ENCODE measurements at places on chromosomes 16 and 17.

DNA sequence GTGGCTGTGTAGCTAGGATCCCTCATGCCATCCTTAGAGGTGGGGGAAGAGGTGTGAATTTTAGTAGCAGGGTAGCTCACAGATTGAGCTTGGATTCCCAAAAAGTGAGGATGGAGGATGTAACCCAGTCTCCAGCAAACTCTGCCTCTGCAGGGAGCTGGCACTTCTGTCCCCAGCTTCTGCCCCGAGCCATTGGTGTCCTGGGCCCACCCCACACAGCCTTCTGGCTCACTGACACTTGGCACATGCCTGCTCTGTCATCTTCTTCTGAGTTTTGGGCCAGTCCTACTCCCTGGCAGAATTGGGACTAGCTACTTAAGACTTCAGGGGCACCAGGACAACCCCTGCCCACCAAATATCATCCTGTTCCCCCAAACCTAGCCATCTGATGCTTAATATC is 2.3 kb downstream of the CACNG5 start:
- DNase-seq = no peak

DNA sequence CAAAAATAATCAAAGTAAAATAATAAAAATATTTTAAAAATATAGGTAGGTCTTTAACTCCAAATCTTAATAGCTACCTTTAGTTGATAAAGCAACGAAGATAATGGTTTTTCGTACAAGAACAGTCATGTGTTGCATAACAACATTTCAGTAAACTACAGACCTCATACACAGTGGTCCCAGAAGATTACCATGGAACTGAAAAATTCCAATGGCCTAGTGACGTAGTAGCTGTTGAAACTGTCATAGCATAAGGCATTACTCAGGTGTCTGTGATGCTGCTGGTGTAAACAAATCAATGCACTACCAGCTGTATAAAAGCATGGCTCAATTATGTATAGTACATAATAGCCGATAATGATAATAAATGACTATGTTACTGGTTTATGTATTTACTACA is 43.9 kb downstream of the CREBBP start:
- no peak for DNase-seq

DNA sequence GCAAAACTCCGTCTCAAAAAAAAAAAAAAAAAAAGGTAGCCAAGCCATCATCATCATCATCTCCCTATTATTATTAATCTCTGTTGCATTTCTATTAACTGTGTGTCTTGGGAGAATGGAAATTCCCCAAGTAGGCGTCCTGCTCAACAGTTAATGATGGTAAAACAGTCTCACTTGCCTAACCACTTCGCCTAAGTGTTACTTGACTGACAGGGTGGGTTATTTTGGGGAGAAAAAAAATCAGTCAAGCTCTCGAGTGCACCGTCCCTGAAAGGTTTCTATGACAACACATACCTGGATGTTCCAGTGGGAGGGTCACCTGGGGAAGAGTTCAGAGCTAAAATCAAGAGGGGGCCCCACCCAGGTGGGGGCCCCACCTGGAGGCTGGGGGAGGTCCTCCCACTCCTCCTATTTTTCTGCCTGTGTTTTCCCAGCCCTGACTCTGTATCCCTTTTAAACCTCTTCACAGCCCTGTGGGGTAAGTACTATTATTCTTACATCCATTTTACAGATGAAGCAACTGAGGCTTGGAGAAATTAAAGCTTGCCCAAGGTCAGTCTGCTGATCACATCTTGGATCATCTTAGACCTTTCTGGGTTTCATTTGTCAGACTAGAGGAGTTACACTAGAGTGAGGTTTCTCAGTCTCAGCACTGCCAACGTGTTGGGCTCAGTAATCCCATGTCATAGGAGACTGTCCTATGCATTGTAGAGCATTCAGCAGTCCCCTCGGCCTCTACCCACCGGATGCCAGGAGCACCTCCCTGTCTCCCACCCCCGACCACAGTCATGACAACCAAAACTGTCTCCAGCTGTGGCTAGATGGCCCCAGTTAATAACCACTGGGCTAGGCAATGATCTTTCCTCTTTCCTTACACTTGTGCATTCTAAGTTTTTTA is 11.0 kb upstream of the ABAT start:
- no peak for DNase-seq

GRCh38 chr17:82666931-82667667 is 18.9 kb upstream of the WDR45B start:
- DNase-seq = no peak

GRCh38 chr16:85202051-85202601 is 89.9 kb upstream of the CIBAR2 start:
- peak; percentile 57 for DNase-seq

- DNase-seq = no peak
Observed at GRCh38 chr17:40419559-40420331, 2.0 kb upstream of the TOP2A start.

DNA sequence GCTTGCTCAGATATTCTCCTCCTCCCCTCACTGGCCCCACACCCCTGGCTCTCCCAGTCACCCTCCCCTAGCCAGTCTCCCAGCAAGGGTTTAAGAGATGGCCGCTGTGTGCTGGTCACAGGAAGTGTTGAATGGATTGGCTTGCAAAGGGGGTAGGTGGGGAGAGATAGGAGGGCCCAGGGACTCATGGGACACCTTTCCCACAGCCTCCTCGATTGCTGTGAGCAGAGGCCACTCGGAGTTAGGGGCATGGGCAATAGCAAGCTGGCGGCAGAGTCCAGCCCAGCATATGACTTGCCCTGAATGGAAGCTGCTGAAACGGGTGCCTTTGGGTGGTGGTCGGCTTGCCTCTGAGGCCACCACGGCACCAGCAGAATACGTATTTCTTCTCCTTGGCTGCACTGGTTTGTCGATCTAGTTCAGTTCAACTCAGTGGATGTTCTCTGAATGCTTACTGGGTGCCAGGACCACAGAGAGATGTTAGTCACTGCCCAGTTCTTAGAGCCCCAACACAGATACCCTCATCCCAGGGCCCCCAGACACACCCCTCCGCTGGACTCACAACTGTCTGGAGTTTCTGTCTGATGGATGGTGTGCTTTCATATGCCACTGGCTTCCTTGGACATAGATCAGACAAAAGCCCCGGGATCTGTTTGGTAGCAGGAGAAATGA is 6.0 kb downstream of the WFIKKN2 start:
- DNase-seq = no peak

DNA sequence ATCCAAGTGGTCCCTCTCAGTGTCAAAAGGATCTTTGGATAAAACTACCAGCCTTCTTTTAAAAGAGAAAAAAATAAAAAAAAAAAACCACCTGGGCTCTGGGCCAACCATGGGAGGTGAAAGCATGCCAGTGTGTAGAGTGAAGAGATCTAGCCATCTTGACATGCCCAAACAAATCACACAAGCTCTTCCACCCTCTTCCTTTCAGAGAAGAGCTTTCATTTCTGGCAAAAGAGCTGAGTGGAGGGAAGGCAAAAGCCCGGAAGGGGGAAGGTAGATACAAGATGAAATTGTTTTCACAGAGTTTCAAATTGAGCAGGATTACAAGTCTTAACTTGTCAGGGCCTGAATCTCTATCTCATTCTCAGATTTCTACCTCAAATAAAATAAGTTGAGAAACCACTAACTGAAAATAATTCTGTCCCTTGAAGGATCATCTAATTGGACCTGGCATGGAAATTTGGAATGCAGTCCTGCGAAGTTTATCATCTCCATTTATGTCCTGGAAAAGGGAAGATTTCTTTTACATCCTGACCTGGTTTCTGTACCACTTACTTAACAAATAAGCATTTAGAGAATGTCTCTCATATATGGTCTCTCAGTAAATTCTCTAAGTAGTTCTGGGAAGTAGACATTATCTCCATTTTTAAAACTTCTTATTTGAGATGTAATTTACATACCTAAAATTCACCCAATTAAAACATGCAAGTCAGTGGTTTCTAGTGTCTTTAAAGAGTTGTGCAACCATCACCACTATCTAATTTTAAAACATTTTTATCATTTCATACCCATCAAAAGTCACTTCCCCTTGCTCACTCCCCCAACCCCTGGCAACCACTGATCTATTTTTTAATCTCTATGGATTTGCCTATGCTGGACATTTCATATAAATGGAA is 93.7 kb downstream of the TANGO6 start:
- no peak for DNase-seq

GRCh38 chr17:74466111-74466827 is at the start of gene CD300A:
CD300A (plus strand) TSS chr17:74466634; CDS start chr17:74466704, 70 bp downstream.
- DNase-seq = peak; percentile 43

- DNase-seq = no peak
Observed at GRCh38 chr16:84503751-84504395, 586 bp downstream of the MEAK7 start.

GRCh38 chr17:13957636-13958035 is 111.7 kb upstream of the COX10 start:
- no peak for DNase-seq

- DNase-seq = no peak
Observed at GRCh38 chr16:27129401-27129800, 62.7 kb downstream of the C16orf82 start.

GRCh38 chr16:62035115-62036092 is 834 bp downstream of the CDH8 start:
- peak; percentile 85 for DNase-seq

DNA sequence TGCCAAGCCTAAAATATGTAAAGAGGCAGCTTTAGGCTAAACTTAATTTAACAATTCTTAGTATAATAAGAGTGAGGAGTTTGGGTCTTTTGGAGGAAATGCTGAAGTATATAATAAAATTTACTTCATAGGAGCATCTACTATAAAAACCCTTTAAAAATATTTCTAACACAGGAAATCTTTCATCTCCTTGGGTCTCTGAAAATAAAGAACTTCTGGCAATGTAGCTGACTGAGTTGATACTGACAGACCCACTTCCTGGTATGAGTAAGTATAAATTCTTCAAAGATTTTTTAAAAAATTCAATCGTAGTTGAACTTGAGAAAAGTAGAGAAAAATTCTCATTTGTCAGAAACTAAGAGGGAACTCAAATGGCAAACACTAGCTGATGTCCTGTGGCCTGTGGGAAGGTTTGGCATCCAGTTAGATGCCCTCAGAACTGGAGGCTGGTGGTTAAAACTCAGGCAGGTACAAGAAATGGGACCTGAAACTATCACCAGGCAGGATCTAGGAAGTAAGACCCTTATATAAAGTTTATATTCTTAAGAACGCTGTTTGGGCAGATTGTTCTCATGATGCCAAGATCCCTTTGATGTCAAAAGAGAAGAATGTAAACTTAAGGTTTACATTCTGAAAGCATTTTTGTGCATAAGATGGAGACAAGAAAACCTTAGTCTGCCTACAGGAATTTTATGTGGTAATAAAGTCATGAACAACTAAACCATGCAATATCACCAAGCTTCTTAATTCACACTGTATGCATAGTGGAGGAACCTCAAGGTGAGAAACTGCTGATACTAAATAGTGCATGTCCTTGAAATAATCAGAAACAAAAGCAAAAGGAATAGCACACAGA is 6.2 kb downstream of the KRTAP4-6 start:
- no peak for DNase-seq

- no peak for DNase-seq
Observed at GRCh38 chr17:56528696-56529095, 64.8 kb upstream of the NOG start.

- peak; percentile 73 for DNase-seq
Observed at GRCh38 chr16:84718-85406, 6.8 kb downstream of the MPG start.

DNA sequence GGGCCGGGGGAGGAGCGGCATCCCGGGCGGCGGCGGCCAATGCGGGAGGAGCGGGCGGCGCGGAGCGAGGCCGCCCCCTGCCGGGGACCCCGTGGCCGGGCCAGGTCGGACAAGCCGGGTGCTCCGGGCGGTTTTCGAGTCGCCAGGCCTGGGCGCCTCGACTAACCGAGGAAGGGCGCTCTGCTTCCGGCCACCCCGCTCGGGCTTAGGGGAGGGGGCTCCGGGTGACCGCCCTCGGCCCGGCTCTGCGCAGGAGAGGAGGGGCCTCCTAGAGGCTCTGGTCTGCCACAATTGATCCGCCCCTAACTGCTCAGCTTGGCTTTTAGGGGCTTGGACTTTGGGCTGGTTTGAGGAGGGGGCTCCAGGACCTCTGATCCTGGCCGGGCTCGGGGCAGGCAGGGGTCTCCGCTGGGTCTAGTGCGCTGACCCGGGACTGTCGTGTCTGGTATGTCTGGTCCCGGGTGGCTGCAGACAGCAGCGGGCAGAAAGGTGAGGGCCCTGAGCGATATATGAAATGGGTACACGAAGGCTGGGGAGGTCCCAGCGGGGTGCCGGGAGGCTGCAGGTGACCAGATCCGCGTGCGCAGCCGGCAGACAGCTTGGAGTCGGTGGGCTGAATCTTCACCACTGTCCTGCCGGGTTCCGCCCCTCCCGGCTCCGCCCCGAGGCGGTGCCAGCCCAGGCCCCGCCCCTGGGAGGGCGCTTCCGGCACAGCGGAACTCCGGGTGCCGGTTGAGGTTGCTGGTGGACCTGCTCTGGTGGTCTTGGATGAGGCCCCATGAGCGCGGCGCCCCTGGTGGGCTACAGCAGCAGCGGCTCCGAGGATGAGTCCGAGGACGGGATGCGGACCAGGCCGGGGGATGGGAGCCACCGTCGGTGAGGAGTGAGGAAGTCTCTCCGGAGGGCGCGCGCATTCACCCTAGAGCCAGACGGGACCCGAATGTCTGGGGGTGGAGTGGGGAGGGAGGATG is at the start of gene USB1:
Gene USB1, plus strand, starts transcription at position 702 of the 971 bp plus-strand sequence. Its CDS starts 77 bp downstream, at position 779.
- DNase-seq = peak; percentile 91

GRCh38 chr16:35750157-35750689 is 2290.8 kb downstream of the TP53TG3F start:
- DNase-seq = no peak

- DNase-seq = no peak
Observed at GRCh38 chr16:72569677-72570076, 397.7 kb upstream of the PMFBP1 start.

DNA sequence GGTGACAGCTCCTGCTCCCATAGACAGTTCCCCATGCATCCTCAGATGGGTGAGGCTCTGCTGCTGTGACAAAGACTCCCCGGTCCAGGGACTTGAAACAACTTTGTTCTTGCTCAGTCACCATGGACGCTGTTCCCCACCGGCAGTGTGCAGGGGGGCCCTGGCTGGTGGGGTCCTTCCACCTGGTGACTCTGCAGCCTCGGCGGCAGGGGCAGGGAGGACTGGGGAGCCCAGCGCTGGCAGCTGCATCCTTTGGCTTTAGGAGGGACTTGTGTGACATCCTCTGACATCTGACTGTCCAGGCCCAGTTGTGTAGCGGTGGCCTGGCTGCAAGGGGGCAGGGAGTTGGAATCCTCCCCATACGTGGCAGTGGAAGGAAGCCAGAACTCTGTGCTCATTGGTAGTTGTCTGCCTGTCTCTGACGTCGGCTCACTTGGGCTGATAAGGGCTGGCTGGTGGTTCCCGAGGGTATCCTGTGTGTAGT is 107.3 kb downstream of the CMIP start:
- DNase-seq = no peak

GRCh38 chr16:14602443-14602963 is 27.6 kb downstream of the PARN start:
- DNase-seq = no peak

DNA sequence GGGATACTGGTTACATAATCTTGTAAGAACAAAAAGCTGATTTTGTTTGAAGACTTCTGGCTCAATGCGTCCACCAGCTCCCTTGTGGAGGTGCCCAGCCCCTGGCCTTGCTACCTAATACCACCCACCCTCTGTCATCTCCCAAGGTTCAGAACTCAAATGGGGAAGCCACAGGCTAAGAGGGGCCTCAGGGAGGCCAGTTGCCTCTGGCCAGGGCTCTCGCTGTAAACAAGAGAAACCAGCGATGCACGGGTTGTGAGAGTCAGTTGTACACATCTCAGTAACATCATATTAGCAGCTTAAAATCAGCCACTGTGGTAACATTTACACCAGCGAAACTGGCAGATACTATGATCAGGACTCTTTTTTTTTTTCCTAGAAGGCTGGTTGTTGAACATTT is 6.0 kb downstream of the TEKT5 start:
- no peak for DNase-seq

Measured in right hindlimb (tissue), 1 donor.